ENCODE measurements at places on chromosomes 1 and 21. TPM values are rescaled to one million over a fixed set of nuclear protein-coding genes. Genes with fewer than 3 reads are reported as not detected.

DNA sequence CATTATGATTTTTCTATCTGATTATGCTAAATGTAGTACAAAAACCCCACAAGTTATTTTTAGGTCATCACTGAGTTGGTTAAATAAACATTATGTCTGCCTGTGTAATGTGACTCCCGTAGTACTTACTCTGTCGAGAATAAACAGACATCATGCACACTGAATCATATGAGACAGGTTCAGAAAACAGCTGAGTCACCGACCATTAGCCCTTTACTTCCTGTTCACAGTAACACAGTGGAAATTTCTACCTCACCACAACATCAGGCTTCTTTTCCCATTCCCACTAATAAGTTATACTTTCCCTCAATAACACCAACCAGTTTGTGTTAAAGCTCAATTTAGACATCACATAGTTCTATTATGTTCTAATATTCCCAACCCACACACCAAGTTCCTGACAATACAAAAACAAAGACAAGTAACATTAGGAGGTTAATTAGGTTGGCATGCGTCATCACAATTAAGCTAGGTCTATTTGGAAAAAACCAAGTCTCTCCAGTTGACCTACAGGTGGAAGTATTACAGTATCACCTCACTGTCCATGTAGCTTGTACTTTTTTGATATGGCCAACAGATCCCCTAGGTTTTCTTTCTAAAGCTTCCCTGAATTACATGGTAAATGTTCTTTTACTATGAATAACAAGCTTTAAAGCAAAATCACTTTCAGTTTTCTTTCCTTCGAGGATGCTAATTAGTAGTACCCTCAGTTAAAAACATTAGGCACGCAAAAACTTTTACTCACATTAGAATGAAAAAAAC lies 154.2 kb downstream of the EIF4G3 start:
- DNase-seq = peak; percentile 90

- DNase-seq = peak; percentile 85
These were observed 7.9 kb downstream of the TINAGL1 start for GRCh38 chr1:31583995-31584868.

GRCh38 chr1:18020021-18020817 lies 87.4 kb upstream of the IGSF21 start:
- DNase-seq = no peak

DNA sequence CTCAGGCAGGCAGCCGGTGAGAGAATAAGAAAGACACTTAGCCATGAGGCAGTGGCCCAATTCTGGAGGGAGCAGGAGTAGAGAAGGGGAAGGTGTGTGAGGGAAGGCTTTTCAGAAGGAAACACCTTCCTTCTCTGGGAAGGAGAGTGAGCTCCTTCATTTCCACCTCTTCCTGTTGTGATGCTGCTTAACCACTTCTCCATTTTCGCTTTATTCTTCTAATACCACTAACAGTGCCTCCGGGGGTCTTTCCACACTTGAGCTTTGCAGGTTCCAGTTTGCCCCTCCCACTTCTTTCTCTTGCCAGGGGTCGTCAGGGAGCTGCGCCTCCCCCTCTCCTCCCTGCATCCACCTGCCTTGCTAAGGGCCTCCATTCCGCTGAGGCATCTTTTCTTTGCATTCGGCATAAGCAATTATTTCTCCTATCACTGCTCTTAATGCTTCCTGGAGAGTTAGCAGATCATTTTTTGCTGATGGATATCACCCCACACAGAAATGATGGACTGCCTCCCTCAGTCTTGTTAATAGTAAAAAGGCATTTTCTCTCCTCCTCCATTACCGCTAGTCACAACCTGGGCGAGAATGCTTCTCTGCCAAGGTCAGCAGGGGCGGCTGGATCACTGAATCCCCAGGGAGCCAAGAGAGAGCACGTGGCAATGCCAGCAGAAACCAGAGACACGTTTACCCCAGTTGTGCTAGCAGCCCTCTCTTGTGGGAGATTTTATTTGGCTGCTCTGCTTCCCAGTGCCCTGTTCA lies 74.8 kb downstream of the ELAVL4 start:
- no peak for DNase-seq

DNA sequence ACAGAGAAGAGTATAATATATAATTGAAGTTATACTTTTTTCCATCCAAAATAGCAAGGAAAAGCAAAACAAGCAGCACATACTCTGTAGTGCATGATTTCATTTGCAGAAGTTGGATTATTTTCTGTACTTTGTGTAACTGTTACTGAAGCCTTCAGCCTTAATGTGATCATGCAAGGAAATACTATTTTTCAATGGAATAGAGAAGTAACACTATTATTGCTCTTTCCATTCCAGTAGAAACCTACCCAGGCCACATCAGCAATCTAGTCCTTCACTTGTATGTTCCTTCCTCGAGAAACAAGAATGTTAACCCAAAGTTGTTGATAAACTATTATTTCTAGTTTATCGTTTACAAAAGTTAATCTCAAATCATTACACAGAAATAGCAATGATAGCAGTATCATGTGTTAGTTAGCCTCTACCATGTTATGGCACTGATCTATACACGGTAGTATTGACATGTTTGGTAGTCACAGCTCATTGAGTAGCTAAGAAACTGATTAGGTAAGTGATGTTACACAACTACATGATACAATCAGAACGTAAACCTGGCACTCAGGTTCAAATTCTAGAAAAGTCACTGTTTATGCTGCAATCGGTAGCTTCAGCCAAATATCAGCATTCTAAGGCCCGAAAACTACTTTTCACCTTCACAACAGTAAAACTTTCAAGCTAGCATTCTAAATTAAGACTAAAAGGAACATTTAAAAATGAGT lies 37.6 kb upstream of the CHRM3 start:
- DNase-seq = no peak

GRCh38 chr1:7888248-7889081 lies 35.6 kb upstream of the UTS2 start:
- no peak for DNase-seq

Gene CDCA8
- not detected for total RNA-seq

Gene DNAJC28
- total RNA-seq = 2.1 TPM

GRCh38 chr1:178360421-178360820 lies 136.3 kb downstream of the CLEC20A start:
- no peak for DNase-seq

GRCh38 chr1:109513110-109513710 lies 3.7 kb upstream of the AMIGO1 start:
- DNase-seq = no peak

Gene C1orf115
- 19.8 TPM for total RNA-seq

GRCh38 chr1:171769171-171769570 lies 12.3 kb upstream of the METTL13 start:
- DNase-seq = no peak

- no peak for DNase-seq
These were observed 31.5 kb downstream of the TAF5L start for GRCh38 chr1:229594227-229595008.

DNA sequence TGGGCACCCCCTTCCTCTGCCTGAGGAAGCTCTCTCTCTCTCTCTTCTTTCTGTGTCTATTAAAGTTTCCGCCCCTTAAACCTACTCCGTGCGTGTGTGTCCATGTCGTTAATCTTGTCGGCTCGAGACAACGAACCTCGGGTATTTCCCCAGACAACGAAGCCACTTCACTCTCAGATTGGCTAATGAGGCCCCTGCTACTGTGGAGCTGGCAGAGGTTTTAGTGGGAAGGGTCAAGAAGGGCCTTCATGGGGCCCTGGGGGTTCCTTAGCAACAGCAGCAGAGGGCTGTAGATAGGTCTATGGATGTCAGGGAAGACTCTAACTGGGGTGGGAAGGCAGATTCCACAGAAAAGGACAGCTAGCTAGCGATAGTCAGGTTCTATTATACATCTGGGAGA lies 239.8 kb upstream of the RAB4A start:
- DNase-seq = no peak

DNA sequence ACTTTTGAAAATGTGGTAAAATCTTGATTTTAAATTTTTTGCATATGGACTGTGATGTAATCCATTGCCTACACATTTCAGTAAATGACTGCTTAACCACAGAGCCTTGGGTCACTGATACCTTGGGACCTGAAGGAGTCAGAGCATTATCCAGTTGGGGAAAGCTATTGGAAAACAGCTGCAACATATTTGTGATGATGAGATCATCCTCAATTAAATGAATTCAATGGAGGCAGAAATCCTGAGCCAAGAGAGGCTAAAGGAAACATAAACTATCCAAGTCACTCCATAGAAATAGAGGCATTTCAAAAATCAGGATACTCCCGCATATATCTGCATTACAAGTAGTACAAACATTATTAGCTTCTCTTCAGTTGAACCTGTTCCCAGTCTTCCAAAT lies 99.8 kb upstream of the PRMT6 start:
- no peak for DNase-seq

Gene PTGFRN
- 33.6 TPM for total RNA-seq

DNA sequence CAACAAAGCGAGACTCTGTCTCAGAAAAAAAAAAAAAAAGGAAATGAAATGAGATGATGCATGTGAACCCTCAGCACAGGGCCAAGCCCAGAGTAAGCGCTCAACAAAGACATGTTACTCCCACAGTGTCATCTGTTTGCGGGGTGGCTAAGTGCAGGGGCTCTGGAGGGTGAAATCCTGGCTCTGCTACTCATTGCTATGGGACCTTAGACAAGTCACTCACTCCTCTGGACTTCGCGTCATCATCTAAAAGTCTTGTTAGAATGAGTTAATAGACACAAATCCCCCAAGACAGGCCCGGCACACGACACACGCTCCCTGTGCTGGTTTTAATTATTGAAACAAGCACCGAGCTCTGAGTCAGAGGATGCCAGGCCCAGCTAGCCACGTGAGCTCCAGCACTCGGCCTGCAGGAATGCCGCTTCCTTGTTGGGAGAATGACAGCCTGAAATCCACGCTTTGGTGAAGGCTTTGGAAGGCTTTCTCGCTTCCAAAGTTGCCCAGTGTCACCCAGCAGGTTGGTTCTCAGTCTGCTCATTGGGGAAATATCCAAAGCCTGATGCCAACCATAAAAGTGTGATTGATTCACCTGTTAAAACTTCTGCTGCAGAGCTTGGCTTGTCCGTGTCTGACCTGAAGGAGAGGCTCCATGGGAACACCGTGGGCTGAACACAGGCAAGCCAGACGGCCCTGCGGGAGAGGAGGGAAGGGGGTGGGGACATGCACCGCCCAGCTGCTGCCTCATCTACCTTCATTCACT lies 36.7 kb upstream of the TARDBP start:
- DNase-seq = no peak

DNA sequence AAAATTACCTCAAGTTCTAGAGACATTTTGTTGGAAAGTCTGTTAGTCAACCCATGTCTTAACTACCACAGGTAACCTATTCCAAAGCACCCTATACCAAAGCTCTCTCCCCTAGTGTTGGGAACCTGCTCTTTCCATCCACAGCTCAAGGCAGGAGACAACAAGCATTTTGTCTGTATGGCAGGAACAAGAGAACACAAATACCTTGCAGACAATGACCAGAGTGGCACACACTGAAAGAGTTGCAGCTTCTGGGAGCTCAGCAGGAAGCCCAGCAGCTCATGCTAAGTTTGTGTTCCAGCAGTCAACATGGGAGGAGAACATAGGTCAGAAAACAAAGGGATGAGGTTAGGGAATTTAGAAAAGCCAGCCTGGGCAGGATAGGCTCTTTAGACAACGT lies 300.8 kb downstream of the HHIPL2 start:
- no peak for DNase-seq

Gene CAPZB
- total RNA-seq = 157 TPM

GRCh38 chr1:239386453-239387303 lies at the start of gene CHRM3:
CHRM3 (plus strand) TSS chr1:239386568; CDS start chr1:239907452, 520,884 bp downstream.
- DNase-seq = peak; percentile 78

GRCh38 chr1:232669981-232670747 lies 40.2 kb upstream of the SIPA1L2 start:
- no peak for DNase-seq

Gene SMIM11
- 8.7 TPM for total RNA-seq

Gene BRINP3
- 1.6 TPM for total RNA-seq

GRCh38 chr1:227767401-227768124 lies 32.3 kb downstream of the SNAP47 start:
- DNase-seq = no peak

Gene CLDN17
- total RNA-seq = not detected

DNA sequence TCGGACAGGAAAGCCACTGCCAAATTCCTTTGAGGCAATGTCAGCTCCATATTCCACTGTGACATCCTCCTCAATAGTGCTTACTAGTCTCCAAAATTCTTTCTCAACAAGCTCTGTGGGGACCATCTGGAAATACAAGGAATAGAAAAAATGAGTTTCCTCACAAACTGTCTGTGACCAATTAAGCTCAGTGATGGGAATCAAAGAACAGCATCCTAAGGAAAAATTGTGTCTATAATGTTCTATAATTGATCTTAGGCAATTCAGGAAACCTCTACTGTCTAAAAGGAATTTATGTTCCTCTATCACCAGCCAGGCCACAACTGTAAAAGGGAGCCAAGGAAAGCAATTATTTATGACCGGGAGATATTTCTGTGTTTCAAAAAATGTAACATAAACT lies 46.1 kb upstream of the SYT2 start:
- DNase-seq = no peak

Gene PMF1
- 84.7 TPM for total RNA-seq

DNA sequence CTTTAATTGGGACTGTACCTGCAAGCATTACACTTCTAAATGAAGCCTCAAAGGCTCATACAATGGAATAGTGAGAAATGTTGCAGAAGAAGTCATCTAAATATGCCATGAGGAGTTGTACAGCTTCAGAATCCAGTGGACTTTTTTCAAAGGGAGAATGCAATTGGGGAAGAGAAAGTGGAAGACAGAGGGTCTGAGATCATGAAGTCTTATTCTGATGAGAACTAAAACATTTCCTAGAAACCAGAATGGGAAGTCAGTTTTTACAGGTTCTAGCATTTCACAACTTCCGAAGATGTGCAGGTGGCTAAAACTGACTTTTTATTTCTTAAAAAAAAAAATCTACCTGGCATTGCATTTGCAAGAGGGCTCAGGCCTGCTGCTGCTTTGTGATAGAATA lies 424.4 kb upstream of the RUNX1 start:
- DNase-seq = no peak

DNA sequence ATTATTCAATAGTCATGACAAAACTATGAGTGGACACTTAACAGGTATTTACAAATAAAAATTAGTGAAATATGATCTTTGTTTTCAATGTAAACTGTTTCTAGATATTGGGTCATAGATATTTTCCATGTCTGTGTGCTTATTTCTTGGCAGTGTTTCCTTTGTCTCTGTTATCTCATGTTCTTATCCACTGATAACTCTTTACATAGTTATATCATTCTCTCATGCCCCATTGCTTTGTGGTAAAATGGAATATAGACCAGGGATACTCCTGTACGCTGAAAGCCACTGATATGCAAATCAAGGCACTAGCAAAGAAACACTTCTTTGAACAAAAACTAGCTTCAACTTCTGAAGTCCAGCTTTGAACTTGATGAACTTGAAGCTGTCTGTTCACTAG lies 113.1 kb downstream of the ITSN1 start:
- no peak for DNase-seq

Measured in upper lobe of left lung (tissue), 6 donors.